ENCODE measurements at places on chromosomes 2 and 18. TPM values are rescaled to one million over a fixed set of nuclear protein-coding genes. Genes with fewer than 3 reads are reported as not detected.

- no peak for DNase-seq
Measured at GRCh38 chr2:54092940-54093339, 22.5 kb upstream of the ACYP2 start.

GRCh38 chr18:57004366-57005121 lies 142.3 kb upstream of the BOD1L2 start:
- no peak for DNase-seq

GRCh38 chr2:221494556-221494955 lies 77.5 kb downstream of the EPHA4 start:
- DNase-seq = no peak

DNA sequence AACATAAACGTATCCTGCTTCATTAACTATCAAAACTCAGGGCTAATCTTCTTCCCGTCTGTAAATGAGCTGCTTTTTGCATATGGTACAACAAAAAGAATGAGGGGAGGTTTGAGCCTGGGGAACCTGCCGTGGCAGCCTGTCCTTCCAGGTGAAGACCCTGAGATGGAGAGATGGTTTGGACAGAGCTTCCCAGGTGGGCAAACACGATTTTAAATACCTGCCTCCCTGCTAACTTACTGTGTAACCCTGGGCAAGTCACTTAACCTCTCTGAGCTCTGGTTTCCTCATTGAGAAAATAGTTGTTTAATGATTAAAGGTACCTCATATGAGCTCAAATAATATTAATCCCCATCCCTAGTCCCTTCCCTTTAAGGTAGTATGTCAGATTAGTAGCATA lies 9.0 kb downstream of the EMX1 start:
- DNase-seq = no peak

GRCh38 chr2:203360833-203361430 lies 32.7 kb downstream of the ABI2 start:
- DNase-seq = no peak

DNA sequence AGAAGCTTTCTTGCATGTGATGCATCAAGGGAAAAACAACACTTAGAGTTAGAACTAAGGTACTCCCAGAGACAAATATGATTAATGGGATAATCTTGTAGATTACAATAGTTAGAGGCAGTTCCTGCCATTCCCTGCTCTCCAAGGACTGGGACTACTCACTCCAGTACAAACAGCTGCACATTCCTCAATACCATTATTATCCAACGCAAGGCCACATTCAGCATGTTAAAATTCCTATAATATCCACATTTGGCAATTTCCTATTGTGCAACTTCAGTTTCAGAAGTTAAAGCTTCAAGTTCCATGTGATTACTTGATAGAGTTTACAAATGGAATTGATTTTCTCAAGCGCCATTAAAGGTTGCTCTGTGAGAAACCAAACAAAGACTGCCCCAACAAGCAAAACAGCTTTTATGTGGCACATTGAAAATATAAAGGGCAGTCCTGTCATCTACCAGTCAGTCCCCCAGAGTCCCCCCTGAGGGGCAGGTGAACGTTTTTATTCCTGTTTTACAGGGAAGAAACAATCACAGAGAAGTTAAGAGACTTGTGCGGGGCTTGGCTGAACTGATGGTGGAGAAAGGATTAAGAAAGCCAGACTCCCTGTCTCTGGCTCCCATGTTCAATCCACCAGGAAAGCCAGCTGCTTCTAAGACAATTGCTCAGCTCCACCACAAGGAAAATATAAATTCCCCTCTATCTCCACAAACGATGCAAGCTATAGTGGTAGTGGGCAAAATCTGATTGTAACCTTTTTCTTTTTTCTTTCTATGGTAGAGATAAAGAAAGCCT lies 72.6 kb downstream of the TXNL1 start:
- no peak for DNase-seq

DNA sequence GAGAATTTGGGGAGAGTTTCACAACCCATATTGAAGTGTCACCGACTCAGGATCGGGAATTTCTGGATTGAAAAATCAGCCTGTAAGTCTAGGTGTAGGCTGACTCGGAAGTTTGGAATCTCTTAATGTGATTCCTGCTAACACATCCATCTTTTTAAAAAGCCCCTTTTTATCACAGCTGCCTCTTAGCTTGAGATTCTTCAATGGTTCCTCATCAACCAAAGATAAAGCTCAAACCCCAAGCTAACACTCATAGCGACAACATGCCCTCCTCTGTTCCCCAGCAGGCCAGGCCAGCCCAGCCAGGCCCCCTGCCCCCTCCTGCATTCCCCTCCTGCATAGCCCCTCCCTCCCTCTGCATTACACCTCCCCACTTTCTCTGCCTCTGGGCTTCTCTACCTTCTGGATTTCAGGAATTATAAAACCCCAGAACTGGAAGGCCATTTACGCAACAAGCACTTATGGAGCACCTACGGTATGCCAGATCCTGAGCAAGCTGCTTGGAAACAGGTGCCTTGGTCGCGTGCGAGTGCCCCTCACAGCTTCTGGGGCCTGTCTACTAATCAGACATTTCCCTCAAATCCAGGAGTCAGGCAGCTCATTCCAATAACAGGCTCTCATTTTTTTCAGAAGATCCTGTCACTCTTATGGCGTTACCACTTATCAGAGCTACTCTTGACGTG lies 63.4 kb downstream of the EMX1 start:
- no peak for DNase-seq

GRCh38 chr2:219687882-219688559 lies 60.6 kb downstream of the SLC4A3 start:
- DNase-seq = no peak

DNA sequence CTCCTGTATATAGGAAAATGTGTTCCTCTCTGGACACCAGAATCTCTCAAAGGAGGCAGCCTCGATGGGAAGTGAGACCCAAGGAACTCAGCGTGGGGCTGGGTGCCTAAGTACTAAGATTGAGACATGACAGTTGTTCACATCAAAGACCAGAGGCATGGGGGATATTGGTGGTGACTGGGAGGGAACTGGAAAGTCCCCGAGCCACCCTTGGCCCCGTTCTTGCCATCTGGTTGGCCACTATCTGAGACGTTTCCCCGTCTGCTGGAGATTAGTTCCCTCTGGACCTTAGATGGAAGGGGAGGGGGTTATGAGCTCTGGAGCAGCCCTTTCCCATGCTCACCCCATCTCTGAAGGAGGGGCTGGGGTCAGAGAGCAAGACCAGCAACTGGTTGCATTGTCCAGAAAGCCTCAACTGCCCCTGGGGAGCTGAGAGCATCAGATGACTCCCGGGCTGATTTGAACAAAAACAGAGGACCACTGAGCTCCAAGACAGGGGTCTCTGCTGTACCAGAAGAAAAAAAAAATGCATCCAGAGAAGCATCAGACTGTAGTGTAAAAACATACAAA lies 11.8 kb downstream of the FBLN7 start:
- DNase-seq = no peak

- DNase-seq = no peak
Measured at GRCh38 chr2:43184339-43184895, 42.0 kb downstream of the ZFP36L2 start.

- DNase-seq = no peak
Measured at GRCh38 chr18:2715990-2716389, 60.5 kb downstream of the SMCHD1 start.

GRCh38 chr2:219104107-219105035 lies 43.6 kb upstream of the IHH start:
- no peak for DNase-seq

DNA sequence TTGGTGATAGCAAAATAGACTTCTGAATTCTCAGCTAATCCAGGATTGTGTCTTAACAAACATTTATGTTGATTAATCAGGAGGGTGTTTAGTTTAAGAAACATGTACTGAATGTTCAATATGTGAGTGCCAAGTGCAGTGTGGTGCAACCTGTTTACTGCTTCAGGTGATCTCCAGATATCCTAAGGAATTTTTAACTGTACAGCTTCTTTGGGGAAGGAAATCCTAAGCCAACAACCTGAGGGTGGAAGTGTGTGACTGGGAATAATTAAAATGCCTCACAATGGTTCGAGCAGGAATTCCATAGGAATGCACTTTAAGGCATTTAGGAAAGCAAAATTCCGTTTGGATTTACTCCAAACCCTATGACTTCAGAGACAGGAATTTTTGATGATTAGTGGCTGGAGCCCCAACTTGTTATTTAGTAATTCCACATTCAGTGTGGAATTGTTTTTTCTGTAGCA lies 16.4 kb downstream of the CRIM1 start:
- no peak for DNase-seq

DNA sequence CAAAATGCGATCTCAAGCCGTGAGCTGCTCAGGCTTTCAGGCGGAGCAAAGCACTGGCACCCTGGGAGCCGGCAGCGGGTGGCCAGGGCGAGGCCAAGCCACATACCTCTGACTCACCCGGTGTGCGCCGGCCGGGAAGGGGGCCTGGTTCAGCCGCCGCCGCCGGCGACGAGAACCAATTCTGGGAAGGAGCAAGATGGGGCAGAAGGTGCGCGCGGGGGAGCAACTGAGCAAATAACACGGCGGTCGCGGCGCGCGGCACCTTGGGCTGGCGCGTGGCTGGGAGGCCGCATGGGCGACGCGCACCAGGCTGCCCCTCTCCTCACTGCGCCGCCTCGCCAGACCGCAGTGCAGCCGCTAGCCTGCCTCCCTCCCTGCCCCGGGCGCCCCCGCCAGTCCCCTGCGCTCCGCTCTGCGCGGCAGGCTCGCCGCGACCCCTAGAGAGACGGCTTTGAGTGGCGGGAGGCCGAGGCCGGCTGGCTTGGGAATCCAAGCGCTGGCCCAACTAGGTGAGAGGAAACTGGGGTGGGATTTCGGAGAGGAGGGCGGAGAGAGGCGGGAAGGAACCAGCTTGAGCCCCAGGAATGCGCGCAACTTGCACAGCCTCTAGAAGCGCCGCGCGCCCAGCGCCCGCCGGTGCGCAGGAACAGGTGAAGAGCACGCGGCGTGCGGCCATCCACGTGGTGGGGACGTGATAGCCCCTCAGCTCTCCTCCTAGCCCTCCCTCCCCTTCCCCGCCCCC lies 3.2 kb downstream of the NRP2 start:
- peak; percentile 78 for DNase-seq

GRCh38 chr2:64133828-64134227 lies 10.4 kb downstream of the PELI1 start:
- no peak for DNase-seq

DNA sequence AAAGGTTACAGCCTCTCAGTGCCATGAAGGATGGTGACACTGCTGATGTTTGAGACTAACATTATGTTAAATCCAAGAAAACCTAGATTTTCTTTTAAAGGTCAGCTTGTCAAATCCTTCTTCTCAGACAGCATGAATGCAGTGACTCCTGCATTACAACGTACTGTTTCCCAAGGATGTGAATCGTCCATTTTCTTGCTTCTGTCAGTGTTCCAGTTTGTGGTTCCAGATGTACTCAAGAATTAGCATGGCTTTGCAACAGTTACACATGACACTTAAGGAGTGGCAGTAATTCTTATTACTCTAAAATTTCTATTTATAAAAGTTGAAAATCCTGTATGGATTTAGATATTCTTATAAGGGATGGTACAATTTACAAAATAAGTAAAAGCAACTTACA lies 1.5 kb upstream of the TTC39C start:
- DNase-seq = no peak

GRCh38 chr2:157995117-157995516 lies 106.6 kb upstream of the UPP2 start:
- no peak for DNase-seq

DNA sequence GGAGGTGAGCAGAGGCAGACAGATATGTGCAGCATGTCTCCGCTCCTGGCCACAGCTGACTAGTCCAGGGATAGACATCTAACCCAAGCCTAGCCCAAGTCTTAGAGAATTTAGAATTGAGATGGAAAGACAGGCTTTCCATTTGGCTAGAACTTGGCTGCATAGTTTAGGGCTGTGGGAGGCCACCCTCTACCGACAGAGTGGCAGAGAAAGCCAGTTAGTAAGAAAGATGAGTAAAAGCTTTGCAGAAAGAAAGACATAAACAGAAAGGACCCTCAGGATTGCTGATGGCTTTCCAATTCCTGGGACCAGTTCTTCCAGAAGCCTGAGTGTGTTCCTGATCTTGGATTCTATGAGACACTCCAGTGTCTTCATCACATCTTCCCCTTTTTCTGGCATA lies 62.1 kb downstream of the DYM start:
- DNase-seq = no peak

DNA sequence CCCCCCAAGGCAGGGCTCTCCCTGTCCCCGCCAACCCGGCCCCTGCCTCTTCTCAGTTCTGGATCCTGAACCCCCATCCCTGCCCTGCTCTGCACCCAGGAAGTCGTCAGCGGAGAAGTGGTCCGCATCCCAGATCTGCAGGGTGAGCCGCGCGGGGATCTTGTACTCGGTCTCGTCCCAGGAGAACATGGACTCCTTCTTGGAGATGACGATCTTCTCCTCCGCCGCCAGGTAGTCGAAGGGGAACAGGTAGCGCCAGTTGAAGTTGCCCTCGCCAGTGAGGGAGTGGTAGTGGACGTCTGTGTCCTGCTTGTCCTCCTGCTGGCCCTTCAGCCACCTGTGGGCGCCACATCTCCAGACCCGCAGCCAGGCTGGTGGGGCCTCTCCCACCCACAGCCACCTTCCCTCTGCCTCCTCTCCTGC lies 16.3 kb downstream of the OTOF start:
- no peak for DNase-seq

DNA sequence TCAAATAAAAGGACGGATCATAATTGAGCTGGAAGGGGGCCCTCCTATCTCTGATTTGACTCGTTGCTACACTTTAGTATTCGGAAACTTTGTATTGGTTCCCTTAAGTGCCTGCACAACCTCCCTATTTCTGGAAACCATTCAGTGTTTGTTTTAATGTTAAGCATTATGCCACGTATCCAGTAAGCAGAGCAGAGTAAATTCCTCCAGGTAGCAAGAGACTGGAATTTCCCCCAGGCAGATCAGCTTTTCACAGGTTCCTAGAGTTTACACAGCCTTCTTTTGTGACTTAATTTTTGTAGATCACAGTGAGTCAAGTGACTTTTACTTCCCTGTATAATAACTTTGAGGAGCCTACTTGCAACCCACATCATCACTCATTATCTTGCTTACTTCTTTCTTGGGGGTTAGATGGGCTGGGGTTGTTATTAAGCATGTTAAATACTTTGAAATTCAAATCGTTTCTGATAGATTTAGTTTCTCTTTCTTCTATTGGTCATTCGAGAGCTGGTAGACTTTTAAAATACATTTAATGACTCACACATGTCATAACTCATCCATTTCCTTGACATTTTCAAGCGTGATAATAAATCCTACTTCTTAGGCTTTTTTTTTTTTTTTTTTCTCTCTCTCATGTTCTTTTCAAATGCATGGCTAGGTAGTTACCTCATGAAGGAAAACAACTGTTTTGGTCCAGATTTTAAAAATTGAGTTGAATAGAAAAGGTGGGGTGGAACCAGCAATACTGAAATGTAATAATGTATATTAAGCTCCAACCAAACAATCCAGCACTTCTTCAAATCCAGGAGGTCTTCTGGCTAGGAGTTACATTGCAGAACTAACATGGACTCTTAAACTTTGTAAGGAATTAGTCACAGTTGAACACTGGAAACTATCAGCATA lies 219.3 kb downstream of the NEDD4L start:
- no peak for DNase-seq

EVX2 gene
- not detected for polyA plus RNA-seq

CXCR4 gene
- 8.9 TPM for polyA plus RNA-seq

SANBR gene
- 2.7 TPM for polyA plus RNA-seq

CLEC4F gene
- polyA plus RNA-seq = 0.50 TPM

LDLRAD4 gene
- 8.3 TPM for polyA plus RNA-seq

VSNL1 gene
- 2.8 TPM for polyA plus RNA-seq

RAD51AP2 gene
- 0.05 TPM for polyA plus RNA-seq

NEUROD1 gene
- not detected for polyA plus RNA-seq

CD302 gene
- polyA plus RNA-seq = 62.8 TPM

CCDC142 gene
- polyA plus RNA-seq = 3.7 TPM
